Fibroblast of skin of left quadriceps (primary cell): ENCODE measurements at places on chromosomes 5 and 9.

- no peak for DNase-seq
These were observed 107.4 kb downstream of the BOD1 start for GRCh38 chr5:173509060-173509459.

GRCh38 chr5:161001604-161002003 lies 149.6 kb upstream of the ATP10B start:
- no peak for DNase-seq

DNA sequence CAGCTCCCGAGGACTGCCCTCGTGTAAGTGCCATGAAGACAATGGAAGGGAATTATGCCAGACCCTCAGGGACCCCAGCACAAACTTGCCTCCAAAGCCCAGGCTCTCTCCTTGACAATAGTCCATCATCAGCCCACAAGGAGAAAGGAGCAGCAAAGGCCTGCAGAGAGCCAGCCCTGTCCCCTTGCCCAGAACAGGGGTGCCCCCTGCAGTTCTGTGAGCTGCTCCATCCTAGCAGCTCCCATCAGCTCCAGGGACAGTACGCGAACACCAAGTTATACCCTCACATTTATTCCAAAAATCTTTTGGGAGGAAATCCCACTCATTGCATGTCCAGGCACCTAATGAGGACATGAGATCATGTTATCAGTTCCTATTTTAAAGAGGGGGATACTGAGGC lies 11.1 kb downstream of the BARX1 start:
- DNase-seq: no peak

GRCh38 chr9:94903961-94904421 lies 177.5 kb downstream of the AOPEP start:
- no peak for DNase-seq

DNA sequence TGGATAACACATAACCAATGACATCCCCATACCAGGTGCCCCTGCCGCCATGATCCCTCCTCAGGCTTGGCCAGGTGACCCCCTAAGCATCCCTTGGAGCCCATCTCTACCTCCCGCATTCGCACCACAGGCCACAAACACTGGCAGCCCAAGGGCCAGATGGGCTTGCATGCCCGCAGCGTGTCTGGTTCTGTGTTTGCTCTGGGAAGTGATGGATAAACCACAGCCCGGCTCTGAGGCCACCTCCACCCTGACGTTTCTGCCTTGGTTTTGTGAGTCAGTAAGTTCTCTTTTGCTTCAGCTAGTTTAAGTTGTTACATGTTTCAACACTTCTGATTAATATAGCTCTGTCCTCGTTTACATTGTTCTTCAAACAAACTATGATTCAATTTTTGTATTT lies 172.4 kb upstream of the PHYKPL start:
- peak; percentile 8 for DNase-seq

- no peak for DNase-seq
These were observed 69.8 kb downstream of the ICE1 start for GRCh38 chr5:5492087-5492933.

DNA sequence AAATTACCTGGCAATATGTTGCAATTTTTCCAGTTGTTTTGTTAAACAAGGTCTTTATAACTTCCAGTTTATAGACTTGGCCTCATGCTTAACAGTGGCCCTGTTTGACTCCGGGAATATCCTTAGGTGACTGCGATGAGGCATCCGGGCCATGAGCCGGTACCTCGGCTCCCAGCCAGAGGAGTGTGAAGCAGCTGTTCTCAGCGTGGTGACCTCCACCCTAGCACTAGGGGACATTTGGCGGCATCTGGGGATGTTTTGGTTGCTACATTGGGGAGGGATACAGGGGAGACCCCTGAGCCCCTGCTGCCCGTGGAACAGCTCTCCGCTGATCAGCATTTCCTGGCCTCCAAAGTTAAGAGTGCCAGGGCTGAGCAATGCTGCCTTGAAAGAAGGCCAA lies 533.4 kb downstream of the IRX1 start:
- DNase-seq: no peak

DNA sequence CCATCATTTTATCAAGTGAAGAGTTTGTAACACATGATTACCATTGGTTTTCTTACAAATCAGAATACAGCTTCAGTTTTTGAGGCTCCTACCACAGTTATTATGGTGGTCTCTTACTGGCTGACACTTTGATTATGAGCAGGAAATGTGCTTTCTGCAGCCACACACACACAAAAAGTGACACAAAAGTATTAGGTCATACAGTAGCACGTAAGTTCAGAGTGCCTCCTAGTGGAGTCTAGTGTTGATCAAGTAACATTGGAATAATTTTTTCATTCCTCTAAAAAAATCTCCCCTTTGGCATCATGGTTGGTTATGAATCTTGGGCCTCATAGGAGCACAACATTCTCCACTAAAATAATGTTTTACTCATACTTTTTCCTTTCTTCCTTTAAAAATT lies 37.6 kb downstream of the PAM start:
- no peak for DNase-seq

- no peak for DNase-seq
These were observed 12.4 kb upstream of the PTPN3 start for GRCh38 chr9:109510506-109510905.

GRCh38 chr5:39775086-39775796 lies 350.5 kb upstream of the DAB2 start:
- DNase-seq: peak; percentile 83

GRCh38 chr9:126399251-126399650 lies 72.6 kb downstream of the MVB12B start:
- DNase-seq: no peak

- DNase-seq: no peak
These were observed 42.3 kb downstream of the JADE2 start for GRCh38 chr5:134567641-134568336.

GRCh38 chr9:137032858-137033257 lies 970 bp upstream of the FUT7 start:
- no peak for DNase-seq

DNA sequence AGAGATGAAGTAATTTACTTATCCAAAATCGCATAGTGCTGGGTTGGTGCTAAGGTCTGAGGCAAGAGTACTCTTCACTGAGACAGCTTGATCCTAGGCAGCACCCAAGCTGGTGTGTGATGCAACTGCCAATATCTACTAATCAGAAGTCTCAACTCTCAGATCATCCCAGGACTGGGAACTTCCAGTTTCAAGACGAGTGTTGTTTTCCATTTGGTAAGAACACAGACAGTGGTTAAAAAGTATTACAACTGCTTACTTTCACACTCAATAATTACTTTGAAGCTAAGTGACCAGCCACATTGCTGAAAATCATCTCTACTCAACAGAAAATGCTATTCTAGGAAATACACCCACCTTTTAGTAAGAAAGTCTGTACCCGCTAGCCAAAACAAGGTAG lies 45.3 kb downstream of the FBXW11 start:
- no peak for DNase-seq

- no peak for DNase-seq
These were observed 25.5 kb downstream of the GOLM1 start for GRCh38 chr9:86073839-86074238.

GRCh38 chr5:66516550-66516949 lies 79.6 kb upstream of the MAST4 start:
- no peak for DNase-seq

- no peak for DNase-seq
These were observed 105.7 kb upstream of the RAD23B start for GRCh38 chr9:107177243-107177839.

GRCh38 chr5:124160265-124160664 lies 586.2 kb downstream of the ZNF608 start:
- no peak for DNase-seq

DNA sequence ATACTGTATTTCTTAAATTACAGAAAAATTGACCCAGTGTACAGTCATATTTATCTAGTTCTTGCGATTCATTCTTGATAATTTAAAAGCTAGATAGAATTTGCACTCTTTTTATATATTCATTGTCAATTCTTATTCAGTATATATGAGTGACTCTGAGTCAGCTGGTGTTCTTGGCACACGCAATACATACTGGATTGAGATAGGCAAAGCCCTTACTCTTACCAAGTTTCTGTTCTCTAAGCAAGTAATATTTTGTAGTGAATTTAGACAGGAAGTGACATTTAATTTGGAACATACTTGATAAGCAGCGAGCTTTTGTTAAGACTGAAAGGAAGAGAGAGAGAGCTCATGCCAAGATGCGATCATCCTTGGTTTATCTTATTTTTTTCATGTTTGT lies 57.7 kb downstream of the GPBP1 start:
- DNase-seq: no peak

DNA sequence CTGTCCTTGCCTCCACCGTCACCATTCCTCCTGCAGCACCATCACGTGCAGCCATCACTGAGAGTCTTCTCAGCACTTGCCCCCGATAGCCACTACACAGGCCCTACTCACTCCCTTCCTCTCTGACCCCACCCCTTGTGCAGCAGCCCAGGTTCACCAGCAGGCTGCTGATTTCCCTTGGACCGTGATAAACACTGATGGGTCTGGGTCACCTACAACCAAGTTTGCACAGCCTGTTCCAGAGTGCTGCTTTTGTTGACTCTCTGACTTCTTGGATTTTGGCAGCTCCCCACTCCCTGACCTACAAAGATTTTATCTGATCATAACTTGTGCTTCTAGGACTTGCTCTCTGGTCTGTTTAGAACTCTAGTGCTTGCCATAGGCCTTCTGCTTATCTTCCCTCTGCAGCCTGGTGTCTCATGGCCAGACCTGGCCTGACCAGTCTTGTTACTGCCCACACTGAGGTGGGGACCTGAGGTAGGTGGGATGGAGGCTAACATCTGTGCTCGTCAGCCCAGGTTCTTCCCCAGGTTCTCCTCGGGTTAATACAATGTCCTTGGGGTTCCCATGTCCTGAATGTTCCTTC lies 109.3 kb downstream of the TARS1 start:
- no peak for DNase-seq

- no peak for DNase-seq
These were observed 353.1 kb downstream of the TLE4 start for GRCh38 chr9:79924836-79925235.

DNA sequence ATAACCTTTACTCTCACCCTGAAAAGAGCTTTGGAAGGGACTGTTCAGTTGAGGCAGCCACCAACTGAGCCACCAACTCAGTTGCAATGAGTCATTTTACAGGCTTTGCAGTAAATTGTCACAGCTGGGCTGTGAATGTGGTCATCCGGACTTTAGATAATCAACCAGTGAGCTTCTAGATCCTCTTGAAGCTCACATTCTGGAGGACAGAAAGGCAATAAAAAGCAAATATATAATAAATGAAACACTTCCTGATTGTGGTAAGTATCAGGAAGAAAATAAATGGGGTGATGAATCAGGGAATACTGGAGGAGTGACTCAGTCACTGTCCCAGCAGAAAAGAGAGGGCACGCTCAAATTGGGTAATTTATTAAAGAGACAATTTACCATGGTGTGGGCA lies 13.2 kb upstream of the C5orf58 start:
- peak; percentile 69 for DNase-seq

GRCh38 chr9:123954518-123955280 lies 24.8 kb upstream of the DENND1A start:
- DNase-seq: no peak

DNA sequence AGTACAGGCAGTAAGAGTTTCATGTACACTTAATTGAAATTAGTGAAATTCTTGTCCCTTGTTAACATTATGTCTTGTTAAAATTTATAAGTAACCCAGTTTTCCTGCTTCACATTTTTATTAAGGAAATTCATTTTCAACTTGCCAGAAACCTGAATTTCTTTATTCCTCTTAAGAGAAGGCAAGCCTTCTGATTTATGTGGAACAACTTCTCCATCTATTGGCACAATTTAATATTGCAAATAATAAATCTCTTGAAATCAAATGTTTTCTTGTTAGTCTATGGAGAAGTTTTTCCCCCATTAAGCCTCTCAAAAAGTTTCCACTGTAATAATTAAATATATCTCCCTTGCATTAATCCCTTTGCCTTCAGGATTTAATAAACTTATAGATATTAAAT lies 33.8 kb upstream of the ACO1 start:
- DNase-seq: peak; percentile 5

DNA sequence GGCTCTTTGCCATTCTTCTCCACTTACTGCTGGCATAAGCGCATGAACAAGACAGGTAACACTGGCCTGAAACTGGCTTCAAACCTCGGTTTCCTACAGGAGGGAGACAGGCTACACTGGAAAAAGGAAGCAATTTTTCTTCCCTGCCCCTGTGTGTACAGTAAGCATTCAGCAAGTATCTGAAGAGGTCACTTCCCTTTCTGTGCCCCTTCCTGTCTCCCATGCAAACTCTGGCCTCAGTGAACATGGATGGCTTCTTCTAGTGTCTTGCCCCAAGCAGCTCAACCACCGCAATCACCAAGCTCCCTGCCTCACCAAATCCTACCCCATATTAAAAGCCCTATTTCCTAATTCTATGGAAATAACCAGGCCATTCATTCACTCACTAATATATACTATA lies 42.4 kb downstream of the SERINC5 start:
- DNase-seq: no peak

GRCh38 chr5:144547098-144547499 lies 376.4 kb downstream of the KCTD16 start:
- DNase-seq: no peak

DNA sequence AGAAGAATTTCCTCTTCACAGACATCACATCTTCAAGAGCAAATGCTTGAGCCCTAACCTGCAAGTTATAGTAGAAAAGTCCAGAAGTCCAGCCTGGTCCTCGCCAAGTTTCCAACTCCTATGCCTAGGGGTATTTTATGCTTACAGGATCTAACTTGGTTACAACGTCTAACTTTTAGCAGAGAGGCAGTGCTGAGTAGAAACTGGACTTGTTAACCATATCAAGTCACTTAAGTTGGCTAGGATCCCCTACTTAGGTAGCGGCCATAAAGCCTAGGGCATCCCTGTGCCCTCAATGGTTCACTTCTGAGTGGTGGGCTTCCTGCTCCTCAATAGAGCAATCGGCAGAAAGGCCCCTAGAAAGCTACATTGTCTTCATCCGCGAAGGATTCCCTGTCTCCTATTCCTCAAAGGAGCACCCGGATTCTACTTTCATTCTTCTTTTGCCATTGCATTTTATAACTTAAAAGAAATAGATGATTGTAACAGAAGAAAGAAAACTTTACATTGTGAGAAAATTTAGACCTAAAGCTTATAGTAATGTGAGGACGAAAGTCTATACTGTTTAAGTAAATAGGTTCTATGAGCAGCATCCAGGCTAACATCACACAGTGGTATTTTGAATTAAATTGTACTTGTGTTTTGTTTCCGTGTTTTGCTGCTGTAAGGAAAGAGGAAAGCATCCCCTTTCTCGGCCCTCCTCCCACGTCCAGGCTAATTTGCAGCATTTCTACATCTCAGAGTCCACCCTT lies 1.3 kb upstream of the MTAP start:
- DNase-seq: no peak

DNA sequence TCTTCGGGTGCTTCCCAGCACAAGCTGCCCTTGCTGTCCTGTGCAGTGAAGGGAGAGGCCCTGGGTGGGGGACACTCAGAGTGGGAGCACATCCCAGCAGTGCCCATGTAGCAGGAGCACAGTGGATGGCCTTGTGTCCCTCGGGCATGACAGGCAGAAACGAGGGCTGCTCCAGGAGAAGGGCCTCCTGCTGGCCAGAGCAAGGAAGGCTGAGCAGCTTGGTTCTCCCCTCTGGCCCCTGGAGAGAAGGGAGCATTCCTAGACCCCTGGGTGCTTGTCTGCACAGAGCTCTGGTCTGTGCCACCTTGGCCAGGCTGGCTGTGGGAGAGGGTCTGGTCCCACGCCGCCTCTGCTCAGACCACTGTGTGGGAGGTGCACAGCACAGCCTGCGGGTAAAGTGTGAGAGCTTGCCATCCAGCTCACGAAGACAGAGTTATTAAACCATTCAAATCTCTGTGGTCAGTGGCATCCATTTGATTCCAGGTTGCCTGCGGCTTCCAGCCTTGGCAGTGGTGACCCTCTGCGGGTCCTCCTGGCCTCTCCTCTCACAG lies 18.3 kb downstream of the FBXW5 start:
- DNase-seq: no peak

- DNase-seq: no peak
These were observed 316.5 kb downstream of the DIRAS2 start for GRCh38 chr9:90325913-90326653.
